M059J (cell line): ENCODE measurements at places on chromosomes 16 and 17. TPM values are rescaled to one million over a fixed set of nuclear protein-coding genes. Genes with fewer than 3 reads are reported as not detected.

GRCh38 chr17:16954521-16954920 lies 17.4 kb downstream of the TNFRSF13B start:
- DNase-seq, result no peak

DNA sequence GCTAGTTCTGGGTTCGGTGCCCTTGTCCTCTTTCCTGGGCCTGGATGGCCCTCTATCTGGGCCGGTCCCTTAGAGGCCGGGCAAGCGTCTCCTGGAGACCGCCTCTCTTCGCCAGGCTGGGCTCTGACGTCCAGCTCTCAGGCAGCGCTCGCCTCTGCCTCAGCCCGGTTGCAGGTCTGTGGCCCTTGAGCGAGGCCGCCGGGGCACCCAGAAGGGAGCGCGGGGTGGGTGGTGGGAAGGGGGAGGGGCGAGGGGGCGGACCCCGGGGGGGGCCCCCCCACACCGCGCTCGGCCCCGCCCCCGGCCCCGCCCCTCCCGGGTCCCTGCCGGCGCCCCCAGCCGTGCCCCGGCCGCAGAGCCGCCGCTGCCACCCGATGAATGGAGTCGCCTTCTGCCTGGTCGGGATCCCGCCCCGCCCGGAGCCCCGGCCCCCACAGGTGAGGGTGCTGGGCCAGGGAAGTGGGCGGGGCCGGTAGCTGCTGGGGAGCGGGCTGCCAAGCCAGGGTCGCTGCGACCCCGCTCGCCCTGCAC lies at the start of gene ARHGAP23:
Gene ARHGAP23 (plus strand): TSS at position 353 of the 531 bp plus-strand sequence. CDS start 22 bp downstream, at position 375.
- DNase-seq, result peak; percentile 79

GRCh38 chr16:1354815-1355540 lies 3.2 kb downstream of the GNPTG start:
- no peak for DNase-seq

DNA sequence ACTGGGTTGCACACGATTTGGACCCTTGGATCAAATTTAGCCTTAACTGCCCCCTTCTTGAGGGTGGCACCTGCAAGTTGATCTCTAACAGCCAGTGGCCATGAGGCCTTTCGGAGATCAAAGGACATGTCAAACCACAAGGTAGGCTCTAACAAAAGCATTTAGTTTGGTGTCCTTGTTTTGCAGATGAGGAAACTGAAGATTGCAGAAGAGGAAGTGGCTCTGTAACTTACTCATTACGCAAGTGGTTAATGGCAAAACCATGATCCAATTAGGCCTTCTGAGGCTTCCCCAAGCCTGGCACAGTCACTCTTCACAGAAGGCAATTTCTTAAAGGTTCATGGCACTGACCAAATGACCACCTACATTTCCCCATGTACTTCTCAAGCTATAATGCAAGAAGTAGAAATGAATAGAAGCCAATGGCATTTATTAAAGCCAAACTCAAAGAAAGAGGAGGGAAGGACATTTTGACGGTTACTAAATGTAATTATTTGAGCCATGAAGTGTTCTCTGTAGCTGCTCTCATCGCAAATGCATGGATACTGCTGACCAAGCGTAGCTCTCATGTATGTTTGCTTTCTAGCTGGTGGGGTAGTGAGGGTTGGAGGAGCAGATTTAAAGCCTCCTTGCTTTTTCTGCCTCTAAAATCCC lies 32.8 kb upstream of the ABCC12 start:
- DNase-seq, result no peak

- DNase-seq, result peak; percentile 57
Observed at GRCh38 chr17:29709866-29710519, 87.3 kb upstream of the CORO6 start.

PRSS27 gene
- total RNA-seq, result 0.17 TPM in 1 of 2 replicates, not detected in the other

- no peak for DNase-seq
Observed at GRCh38 chr16:68276223-68276622, 11.9 kb downstream of the SLC7A6 start.

GRCh38 chr17:3004925-3005324 lies 58.5 kb downstream of the OR1D5 start:
- no peak for DNase-seq

PDF gene
- 23.5 and 29.5 TPM in 2 replicates for total RNA-seq

DNA sequence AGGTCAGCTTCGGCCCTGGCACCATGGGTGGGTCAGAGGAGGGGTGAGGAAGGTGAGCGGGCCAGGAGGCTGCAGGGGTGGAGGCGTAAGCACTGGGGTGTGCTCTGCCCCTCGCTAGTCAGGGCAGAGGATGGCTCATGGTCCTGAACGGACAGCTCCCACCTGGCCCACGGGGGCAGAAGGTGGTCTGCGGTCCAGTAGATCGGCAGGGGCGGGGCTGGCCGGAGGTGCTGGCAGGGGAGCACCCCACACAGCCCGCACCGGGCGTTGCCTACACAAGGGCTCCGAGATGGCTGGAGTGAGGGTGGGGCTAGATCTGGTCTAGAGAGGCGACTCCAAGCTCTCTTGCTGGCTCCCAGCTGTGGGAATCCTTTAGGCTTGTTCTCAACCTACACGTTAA lies 8.2 kb downstream of the NPTX1 start:
- no peak for DNase-seq

- DNase-seq, result no peak
Observed at GRCh38 chr17:6667516-6667915, 16.0 kb downstream of the C17orf100 start.

DNA sequence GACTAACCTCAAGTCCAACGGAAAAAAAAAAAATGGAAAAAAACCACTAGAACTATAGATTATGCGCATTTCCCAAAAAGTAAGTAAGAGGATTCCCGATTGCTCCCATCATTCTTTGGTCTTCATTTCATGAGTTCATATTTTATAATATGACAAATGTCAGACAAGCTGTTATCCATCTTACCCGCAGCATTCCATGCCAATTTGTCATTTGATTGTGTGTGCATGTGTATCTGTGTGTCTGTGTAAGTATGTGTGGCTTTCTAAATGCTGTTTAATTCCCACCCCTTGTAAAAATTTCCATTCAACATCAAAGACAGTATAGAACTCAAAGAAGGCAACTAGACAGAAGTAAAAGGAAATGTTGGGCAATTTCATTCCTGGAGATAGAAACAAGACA lies 434.1 kb downstream of the CDH11 start:
- peak; percentile 9 for DNase-seq

MAPT gene
- 0.15 and 0.20 TPM in 2 replicates for total RNA-seq

EFCAB3 gene
- not detected in 2 replicates for total RNA-seq

GRCh38 chr16:19410435-19411171 lies 7.1 kb upstream of the TMC5 start:
- DNase-seq, result peak; percentile 32

DNA sequence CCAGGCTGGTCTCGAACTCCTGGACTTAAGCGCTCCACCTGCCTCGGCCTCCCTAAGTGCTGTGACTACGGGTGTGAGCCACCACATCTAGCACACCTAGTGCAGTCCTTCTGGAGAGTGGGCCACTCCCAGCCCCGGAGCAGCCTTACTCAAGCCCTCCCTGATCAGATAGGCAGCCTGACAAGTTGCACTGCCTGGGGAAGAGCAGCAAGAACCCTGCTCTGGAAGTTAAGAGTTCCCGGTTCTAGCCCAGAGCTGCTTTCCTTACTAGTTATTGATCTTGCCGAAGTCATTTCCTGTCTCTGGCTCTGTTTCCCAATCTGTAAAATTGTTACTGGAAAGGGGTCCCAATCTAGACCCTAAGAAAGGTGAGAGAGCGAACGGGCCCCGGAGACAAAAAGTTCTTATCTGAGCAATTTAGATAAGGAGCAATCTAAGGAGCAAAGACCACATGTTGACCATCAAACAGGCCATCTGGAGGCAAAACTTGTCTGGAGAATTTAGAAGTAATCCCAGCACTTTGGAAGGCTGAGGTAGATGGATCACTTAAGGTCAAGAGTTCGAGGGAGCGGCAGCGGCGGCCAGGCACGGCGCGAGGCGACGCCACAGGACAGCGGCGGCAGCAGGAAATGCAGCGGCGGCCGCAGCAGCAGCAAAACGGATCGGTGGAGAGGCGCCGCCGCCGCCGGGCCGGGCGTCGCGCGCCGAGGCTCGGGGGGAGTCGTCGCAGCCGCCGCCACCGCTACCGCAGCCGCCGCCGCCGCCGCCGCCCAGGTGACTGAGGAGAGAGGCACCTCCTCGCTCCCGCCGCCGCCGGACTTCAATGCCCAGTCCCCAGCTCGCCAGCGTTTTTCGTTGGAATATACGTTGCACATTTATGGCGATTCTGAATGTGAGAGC lies 4.3 kb upstream of the NAGLU start:
- DNase-seq, result peak; percentile 56

- no peak for DNase-seq
Observed at GRCh38 chr17:45742251-45742650, 41.9 kb upstream of the CRHR1 start.
